ENCODE measurements at places on chromosomes 12 and 14.

DNA sequence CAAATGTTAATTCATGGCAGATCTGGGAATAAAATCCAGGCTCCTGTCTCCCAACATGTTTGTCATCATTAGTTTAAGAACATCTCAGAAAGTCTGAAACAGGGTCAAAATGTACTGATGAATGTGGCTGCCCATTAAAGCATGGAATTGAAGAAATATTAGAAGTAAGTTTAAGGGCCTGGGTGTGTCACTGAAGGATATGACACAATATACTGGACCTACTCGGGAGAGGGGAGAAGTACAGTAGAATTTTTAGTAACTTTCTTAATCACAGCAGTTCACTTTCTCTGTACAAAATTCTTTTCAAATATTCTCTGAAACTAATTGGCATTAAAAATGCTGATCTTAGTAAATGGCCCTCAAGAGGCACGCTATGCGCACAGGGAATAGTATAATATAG is 185.5 kb downstream of the ETV6 start:
- no peak for DNase-seq

DNA sequence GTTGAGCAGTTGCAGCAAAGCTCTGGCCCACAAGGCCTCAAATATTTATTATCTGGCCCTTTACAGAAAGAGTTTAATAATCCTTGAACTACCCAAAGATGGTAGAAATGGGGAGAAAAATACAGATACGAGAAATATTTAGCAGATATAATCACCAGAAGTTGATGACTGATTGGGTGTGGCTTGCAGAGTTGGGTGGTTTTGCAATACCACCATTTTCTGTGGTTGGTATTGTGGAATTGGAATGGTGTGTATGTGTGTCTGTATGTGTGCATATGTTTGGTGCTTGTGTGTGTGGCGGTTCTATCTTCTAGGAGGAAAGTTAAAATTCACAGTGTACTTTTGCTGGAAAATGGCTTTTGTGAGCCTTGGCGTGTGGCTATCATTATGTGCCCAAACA is 85.4 kb upstream of the MANSC4 start:
- no peak for DNase-seq

DNA sequence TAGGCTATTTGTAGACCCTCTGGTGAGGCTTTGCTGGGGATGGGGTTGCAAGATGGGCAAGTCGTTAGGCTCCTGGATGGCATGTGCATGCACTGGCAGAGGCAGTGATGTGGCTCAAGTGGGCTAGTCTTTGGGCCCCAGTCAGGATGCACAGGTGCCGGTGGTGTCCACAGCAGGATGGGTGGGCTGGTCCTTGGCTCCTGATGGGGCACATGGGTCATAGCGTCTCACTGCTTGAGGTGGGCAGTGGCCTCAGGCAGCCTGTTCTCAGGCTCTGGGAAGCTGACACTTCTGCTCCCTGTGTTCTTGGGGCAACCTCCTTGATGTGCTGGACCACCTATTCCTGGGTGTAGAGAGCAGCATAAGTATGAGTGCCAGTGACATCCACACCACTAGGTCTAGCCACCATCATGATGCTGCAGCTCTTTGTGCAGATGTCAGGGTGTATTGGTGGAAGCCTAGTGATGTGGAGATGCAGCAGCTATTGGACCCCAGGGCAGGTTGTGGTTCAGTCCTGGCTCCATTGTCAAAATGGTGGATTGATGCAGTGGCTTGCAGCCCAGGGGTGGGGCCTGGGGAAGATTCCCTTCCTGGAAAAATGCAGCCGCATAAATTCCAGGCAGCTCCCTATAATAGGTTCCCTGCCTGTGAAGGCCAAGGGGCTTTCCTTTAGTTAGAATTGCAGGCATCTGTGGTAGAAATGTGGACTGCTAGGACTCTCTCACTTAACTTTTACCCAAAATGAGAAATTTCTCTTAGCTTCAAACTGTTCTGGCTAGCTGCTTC is 742.5 kb upstream of the MDGA2 start:
- DNase-seq: no peak

DNA sequence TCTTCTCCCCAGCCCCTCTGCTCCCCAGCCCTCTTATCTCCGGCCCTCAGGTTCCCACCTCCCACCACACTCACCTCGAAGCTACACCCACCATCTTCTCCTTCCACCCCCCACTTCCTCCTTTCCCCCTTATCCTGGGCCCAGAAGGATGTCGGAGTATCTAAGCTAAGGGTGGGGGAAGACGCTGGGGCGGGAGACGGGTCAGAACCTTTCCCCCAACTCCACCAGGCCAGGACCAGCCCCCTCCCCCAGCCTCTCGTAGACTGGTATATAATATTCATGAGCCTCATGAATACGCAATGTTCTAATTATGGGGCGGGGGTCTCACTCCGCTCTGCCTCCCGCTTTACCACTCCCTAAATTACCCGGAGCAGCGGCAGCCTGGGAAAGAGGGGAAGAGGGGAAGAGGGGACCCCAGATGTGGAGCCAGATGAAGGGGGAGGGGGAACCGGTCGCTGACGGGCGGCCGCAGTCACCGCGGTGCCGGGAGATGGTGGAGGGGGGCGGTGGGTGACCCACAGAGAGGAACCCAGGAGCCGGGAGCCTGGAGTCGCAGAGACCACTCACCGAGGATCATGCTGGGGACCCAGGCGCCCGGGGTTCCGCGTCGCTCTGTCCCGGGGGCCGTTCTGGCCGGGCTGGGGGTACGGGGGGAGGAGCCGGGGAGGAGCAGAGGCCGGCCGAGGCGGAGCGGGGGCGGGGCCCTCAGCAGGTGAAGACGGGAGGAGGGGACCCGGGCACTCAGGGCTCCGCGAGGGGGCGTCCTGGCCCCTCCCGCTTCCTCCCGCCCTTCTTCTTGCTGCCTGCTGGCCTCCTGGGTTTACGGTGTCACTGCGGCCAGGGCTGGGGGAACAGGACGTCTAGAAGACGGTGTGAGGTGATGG is 6.4 kb upstream of the ZNF385A start:
- DNase-seq: no peak

DNA sequence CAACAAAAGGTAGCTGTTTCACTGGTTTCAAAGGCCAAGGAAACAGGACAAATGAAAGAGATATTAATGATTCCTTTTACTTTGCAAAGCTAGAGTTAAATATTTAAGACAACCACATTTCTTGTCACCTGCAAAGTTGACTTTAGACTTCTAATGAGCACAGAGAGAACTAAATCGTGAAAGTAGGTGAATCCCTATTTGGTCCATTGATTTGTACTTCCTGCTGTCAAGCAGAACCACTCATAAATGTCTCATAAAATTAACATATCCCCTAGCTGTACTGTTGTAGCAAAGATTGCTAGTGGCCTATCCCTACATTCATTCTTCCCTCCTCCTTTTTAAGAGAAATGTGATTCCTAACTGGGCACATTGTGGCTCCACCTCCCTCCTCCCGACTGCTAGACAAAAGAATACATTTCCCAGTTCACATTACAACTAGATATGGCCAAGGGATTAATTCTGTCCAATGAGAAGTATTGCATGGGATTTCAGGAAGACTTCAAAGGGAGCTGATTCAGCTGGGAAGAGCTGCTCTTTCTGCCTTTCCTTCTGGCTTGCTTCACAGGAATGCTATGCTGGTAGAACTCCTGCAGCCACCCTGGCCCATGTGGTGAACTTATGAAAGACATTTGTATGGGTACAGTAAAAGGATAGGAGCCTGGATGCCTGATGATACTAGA is 227.5 kb upstream of the ABCD2 start:
- DNase-seq: peak; percentile 42

DNA sequence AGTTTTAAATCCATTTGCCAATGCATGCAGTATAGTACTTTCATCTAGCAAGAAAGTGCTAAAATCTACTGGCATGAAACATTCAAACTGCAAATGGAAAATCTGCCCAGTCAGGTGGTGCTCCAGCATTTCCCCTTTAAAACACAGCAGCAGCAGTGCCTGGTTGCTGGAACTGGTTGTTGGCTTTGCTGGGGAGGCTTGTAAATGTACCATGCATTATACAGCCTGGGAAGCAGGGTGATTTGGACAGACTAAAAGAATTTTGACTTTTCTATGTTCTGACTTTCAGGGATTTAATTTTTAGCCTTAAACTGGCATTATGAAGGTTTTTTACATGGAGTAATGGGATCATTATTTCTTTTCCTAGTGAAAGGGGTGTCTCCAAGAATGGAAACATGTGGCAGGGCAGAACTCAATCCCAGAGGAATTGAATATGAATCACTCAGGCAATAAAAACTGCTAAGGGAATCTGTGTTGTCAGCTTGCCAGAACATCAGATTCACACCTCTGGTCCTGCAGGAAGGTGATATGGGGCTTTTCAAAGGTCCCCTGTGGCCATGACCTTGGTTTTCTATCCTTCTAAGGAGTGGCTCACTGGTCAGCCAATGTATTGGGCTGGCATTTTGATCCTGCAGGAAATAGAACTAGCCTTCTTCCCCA is 9.0 kb upstream of the PAX9 start:
- DNase-seq: no peak

- no peak for DNase-seq
Measured at GRCh38 chr12:1470051-1470450, 124.3 kb downstream of the FBXL14 start.

GRCh38 chr12:118436986-118437385 is 60.6 kb downstream of the SUDS3 start:
- no peak for DNase-seq

- peak; percentile 74 for DNase-seq
Measured at GRCh38 chr12:121391619-121392324, 8.1 kb upstream of the RNF34 start.

DNA sequence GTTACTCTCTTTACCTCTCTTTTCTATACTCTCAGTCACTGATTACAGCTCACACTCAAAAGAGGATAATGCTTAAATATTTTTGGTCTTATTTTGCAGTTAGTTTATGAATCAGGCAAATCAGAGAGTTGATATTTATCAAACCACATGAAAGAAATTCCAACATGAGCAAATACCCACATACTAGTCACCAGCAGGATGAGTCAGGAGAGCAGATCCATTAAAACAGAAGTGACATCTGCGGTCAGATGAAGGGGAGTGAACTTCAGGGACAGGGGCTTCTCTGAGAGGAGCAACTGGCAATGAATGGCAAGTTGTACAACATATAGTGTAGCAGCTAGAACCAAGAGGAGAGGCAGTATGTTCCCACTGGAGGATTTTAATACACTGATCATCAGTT is 258.7 kb downstream of the SYT10 start:
- no peak for DNase-seq

DNA sequence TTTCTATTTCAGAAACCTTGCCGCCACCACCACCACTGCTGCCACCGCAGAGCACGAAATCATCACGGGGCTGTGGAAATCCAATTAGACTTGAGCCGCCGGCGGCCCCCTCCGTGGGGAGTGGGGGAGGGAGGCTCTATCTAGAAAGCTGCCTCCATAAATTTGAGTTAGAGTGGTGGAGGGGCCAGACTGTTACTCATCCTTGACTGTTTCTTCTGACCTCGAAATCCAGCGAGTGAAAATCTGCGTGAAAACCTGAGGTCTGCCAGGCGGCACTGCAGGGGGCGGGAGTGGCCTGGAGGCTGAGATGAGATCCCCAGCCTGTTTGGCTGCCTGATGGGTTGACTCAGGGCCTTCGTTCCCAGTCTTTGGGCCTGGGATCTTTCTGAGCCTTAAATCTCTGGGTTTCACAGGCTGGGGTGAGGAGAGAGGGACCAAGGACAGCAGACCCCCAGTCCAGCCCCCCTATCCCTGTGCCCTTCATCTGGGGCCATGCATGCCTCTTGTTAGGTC is 29.9 kb downstream of the TSPAN9 start:
- DNase-seq: no peak

- DNase-seq: no peak
Measured at GRCh38 chr14:104446611-104447010, 133.0 kb upstream of the C14orf180 start.

DNA sequence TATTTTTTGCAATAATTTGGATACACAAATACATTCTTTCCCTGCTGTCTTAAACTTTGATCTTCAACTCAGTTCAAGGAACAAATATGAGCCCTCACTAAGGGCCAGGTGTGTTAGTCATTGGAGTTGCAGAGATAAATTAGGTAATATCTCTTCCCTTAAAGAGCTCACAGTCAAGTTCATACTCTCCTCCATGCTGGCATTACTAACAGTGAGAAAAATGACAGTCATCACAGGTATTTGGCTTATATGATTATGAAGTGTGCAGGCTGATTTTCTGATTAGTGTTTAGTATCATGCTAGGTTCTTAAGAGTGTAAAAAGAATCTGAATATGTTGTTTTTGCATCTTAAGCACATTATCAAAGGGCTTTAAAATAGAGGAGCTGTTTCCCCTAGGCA is 594.7 kb downstream of the CCER1 start:
- no peak for DNase-seq

DNA sequence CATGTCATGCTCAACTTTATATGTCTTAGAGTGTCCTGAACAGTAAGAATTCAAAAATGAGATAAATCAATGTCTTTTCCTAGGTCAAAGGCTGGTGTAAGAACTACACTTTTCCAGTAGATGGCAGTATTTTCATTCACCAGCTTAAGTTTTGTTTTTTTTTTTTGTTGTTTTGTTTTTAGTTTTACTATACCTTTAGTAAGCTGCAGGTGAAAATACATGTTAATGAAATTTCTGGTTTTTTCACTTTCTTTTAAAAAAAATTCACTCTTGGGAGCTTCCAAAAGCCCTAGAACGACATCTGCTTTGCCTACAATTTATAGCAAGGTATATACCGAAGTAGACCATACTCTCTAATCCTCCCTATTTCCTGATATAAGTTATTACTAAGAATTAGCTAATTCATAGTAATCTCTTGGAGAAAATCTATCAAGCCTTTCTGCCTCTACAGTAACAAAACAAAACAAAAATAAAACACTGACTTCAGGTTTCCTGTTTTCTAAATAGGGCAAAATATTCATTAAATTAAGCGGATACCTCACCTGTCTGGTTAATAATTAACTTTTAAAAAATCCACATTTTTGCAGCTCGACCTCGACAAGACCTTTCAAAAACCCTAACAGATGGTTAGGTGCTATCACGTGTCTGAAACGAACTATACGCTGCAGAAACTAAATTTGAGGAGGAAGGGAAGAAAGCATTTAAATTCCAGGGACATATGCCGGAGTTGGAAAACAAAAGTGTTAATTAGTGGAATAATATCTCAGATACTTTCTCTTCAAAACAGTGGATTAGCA is 2.7 kb upstream of the SAMD4A start:
- DNase-seq: no peak

DNA sequence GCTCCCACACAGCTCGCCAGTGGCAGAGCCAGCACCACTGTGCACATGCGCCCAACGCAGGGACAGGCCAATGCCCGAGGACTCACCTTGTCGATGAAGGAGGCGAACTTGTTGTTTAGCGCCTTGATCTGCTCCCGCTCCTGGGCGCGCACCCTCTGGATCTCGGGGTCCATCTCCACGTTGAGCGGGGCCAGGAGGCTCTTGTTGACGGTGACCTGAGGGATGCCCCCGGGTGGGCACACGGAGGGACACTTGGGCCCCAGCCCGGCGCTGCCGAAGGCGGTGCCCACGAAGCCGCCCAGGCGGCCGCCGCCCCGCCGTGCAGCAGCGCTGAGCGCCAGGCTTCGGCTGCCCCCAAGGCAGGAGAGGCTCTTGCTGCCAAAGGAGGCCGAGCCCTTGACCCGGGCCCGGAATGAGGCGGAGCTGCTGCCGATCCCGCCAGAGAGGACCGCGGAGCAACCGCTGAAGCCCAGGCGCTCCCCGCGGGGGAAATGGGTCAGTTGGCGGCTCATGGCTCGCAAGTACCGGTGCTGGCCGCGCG is at the start of gene KRT72:
Gene KRT72, minus strand, starts transcription at position 523 of the 541 bp plus-strand sequence. Its CDS starts 11 bp downstream, at position 512.
- DNase-seq: no peak

GRCh38 chr14:68377459-68377858 is 415.4 kb downstream of the ZFP36L1 start:
- DNase-seq: no peak
